ENCODE measurements at places on chromosomes 6 and 20. TPM values are rescaled to one million over a fixed set of nuclear protein-coding genes. Genes with fewer than 3 reads are reported as not detected.

The CENPW gene
- total RNA-seq, result 42.7 TPM

The CPNE5 gene
- total RNA-seq, result 0.65 TPM

The GLP1R gene
- total RNA-seq, result 0.09 TPM

The EYS gene
- total RNA-seq, result not detected

The UNC93A gene
- total RNA-seq, result not detected

The CFB gene
- not detected for total RNA-seq
